ENCODE measurements at places on chromosomes 7 and 10.
A peak's percentile ranks its signal among the peaks of the same experiment; 100 is the strongest.

- peak; percentile 72 for DNase-seq
Measured at GRCh38 chr10:127977357-127978009, 70.6 kb downstream of the PTPRE start.

GRCh38 chr7:105094966-105095365 lies 81.0 kb downstream of the KMT2E start:
- no peak for DNase-seq

DNA sequence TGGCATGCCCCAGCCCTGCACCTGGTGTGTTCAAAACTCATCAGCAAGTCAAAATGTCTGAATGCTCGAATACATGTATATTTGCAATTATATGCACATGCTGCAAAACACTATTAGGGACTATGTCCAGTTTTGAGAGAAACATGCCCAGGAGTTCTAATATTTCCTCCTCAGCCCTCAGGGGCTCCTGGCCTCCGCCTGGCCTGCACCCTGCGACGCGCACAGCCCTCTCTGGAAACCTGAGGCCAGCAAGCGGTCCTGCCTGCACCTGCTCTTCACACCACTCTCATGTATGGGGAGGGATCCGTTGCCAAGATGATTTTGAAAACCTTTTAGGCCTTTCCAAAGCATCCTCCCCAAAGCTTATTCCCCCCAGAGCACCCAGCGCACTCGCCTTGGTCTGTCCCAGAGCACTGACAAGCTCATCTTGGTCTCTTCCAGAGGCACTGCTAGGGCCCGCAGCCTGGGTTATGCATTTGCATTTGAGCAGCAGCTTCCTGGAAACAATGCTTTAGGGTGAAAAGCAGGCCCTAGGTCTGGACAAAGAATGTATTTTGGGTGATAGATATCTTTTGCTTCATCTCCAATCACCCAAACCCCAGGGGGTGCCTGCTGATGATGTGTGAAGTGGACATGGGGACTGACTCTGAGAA lies 22.6 kb upstream of the CNPY1 start:
- DNase-seq, result no peak

DNA sequence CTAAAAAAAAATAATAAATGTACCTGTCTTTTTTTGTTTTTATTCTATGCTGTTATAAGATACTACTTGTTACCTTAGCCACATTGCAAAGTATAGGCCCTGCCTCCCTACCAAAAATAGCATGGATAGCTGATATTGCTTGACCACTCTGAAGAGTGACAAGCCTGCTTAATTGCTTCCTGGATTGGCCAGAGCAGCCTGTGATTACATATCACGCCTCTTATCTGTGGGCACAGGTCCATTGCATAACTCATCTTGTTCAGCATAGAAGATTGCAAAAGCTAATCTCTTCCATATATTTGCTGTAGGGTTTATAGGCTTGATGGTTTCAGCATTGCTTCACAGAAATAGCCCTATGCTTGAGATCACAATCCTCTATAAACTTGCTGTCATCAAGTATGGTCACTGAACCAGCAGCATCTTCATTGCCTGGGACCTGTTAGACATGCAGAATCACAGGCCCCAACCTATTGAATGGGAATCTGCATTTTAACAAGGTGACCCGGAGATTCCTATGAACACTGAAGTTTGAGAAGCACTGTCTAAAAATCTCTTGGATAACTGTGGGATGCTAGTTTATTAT lies 280.8 kb upstream of the CDC14C start:
- DNase-seq, result peak; percentile 83

GRCh38 chr10:123792248-123792978 lies 99.2 kb downstream of the CPXM2 start:
- peak; percentile 11 for DNase-seq

- DNase-seq, result peak; percentile 35
Measured at GRCh38 chr7:94289071-94289470, 105.6 kb upstream of the COL1A2 start.

GRCh38 chr7:28411876-28412662 lies at the start of gene CREB5:
Gene CREB5 (plus strand): TSS chr7:28412518. CDS start chr7:28412915, 397 bp downstream.
- DNase-seq, result no peak

DNA sequence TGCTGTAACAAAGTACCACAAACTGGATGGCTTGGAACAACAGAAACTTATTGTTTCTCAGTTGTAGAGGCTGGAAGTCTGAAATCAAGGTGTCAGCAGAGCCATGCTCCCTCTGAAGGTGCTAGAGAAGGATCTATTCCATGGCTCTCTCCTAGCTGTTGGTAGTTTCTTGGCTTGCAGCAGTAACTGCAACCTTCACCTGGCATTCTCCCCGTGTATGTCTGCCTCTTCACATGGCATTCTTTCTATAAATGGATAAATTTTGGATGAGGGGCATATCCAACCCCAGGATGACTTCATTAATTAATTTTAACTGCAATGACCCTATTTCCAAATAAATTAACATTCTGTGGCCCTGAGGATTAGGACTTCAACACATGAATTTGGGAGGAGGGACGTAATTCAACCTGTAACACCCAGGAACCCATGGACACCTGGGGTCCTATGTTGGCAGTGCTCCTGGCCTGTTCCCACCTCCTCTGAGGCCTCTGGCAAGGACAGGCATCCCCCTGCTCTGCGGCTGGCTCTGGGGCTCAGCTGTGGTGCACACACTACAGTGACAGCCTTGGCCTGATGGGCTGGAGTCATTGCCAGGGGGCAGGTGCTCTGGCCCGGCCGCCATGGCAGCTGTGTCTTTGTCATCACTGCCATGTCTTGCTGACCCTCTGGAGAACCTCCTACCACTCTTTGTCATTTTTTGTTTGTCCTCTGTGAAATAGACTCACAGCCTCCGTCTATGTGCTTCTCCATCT lies 30.8 kb downstream of the LSMEM1 start:
- no peak for DNase-seq

DNA sequence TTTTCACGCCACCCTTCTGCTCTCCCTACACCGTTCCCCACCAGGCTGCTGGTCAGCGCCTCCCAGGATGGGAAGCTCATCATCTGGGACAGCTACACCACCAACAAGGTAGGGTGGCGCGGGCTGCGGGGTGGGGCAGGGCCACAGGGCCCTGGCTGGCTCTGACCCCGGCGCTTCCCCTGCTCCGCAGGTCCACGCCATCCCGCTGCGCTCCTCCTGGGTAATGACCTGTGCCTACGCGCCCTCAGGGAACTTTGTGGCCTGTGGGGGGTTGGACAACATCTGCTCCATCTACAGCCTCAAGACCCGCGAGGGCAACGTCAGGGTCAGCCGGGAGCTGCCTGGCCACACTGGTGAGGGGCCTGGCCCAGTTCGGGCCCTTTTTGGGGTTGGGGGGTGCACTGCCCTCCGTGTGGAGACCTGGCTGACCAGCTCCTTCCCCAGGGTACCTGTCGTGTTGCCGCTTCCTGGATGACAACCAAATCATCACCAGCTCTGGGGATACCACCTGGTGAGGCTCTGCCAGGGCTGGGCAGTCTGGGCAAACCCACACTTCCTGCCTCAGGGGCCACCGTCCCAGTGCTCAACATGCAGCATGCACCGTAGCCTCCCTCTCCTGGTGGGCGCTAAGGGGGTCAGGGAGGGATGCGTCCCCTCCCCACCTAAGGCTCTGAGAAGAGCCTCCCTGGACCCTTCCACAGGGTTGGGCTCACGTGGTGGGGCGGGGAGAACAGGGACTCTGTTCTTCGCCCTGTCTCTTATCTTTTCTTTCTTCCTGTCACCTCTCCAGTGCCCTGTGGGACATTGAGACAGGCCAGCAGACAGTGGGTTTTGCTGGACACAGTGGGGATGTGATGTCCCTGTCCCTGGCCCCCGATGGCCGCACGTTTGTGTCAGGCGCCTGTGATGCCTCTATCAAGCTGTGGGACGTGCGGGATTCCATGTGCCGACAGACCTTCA lies 4.0 kb downstream of the GNB2 start:
- DNase-seq, result no peak

- DNase-seq, result no peak
Measured at GRCh38 chr10:57031346-57031745, 670.3 kb upstream of the ZWINT start.

GRCh38 chr7:135712182-135712782 lies 15.7 kb downstream of the SLC13A4 start:
- DNase-seq, result no peak

GRCh38 chr7:4734587-4735345 lies 40.7 kb upstream of the AP5Z1 start:
- DNase-seq, result no peak

GRCh38 chr7:151411551-151411950 lies 1.7 kb upstream of the WDR86 start:
- DNase-seq, result peak; percentile 99

DNA sequence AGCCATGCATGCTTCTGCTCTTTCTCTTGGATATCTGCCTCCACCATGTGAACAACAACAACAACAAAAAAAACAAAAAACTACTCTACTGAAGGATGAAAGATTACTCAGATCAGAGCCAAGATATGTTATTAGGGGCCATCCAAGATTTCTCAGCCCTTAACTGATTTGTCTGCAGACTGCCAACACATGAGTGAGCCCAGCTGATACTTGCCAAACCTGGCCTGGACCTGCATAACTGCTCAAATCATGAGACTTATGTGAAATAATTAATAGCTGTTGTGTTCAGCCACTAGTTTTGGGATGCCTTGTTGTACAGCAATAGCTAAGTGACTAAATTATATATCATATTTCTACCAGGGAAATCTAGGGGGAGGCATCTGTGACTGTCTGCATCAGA lies 334.5 kb upstream of the SORCS1 start:
- no peak for DNase-seq

DNA sequence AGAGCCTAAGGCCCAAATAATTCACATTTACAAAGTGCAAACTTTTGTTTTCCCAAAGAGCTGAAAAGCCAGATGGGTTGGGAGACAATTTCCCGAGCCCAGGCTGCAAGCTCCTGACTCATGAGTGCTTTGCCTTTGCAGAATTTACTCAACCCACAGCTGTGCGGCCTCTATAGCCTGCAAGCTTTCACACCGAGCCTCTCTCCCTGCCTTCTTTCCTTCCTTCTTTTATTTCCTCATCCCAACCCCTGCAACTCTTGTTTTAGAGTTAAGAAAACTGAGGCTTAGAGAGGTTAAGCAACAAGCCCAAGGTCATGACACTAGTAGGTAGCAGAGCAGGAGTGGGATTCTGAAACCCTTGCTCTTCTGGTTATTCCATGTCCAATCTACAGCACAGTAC lies 203.0 kb upstream of the GPR26 start:
- peak; percentile 79 for DNase-seq

DNA sequence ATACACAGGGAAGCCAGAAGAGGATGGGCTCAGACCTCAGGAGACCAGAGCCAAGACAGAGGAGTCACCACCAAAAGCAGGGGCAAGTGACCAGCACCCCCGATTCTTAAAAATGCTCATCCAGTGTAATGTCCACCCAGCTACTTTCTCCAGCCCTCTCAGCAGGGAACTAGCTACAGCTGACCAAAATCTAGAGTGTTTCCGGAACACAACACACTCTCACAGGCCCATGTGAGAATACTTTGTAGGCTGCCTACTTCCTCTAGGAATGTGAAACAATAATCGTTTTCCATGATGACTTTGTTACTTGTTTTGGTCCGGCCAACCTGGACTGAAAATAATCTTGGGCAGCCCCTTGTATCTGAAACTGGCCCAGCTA lies 14.5 kb downstream of the PSAP start:
- no peak for DNase-seq

Measured in NB4 (cell line).